Mammary epithelial cell (primary cell): ENCODE measurements at places on chromosomes 6 and 20.

- no peak for DNase-seq
Observed at GRCh38 chr20:23365390-23366165, 3.6 kb downstream of the GZF1 start.

GRCh38 chr20:5770231-5770986, 20.2 kb downstream of the SHLD1 start:
- DNase-seq = no peak

GRCh38 chr6:32047855-32048766, 9.9 kb downstream of the CYP21A2 start:
- peak; percentile 28 for DNase-seq

DNA sequence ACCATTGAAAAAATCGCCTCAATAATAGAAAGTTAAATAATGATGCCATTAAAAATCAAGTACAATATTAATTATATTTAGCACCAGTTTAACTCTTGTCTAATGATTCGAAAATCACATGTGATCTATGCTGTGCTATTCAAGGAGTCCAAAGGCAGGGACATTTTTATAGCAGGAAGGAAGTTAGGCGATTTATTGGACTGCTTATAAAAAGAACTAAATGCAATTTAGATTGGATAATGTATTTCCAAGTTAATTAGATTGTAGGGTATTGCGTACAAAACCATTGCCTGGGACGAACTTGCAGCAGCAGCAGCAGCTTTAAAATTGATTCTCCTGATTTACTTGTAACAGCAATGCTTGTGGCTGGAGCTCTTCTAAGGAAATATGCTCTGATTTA, 87.4 kb upstream of the TMEM181 start:
- no peak for DNase-seq
